ENCODE measurements at places on chromosomes 16 and 17. TPM values are rescaled to one million over a fixed set of nuclear protein-coding genes. Genes with fewer than 3 reads are reported as not detected.

Gene GNGT2
- total RNA-seq: 40.0 TPM

Gene VPS35
- total RNA-seq: 76.1 TPM

Gene SLC5A2
- 0.13 TPM for total RNA-seq

Gene KRT9
- total RNA-seq: not detected

Gene OTOA
- total RNA-seq: not detected

Gene ABCA3
- total RNA-seq: 6.8 TPM

Gene PIK3R6
- 18.3 TPM for total RNA-seq

Gene SULT1A3
- 28.9 TPM for total RNA-seq

Gene PABPN1L
- total RNA-seq: not detected

DNA sequence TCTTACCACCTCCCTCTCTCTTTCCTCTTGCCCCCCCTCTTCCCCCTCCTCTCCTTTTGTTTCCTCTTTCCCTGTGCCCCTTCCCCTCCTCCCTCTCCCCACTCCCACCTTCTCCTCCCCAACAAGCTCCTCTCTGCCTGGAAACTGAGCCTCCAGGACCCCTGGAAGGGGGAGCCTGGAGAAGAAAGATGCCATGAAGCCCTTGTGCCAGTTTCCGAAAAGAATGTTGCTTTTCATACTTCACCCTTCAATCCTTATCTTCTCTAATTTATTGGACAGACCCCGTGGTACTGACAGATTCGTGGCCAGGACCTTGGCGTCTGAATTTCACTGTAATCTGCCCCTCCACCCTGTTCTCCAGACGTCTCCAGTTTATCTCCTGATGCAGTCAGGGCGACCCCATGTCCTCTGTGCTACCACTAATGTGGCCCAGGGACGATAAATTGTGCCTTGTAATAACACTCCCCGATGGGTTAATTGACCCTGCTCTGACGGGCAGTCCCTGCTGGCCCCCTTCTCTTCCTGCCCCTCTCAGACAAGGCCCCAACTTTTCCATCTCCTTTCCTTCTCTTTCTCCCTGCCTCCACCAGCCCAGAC lies 138.4 kb upstream of the GSE1 start:
- no peak for DNase-seq

DNA sequence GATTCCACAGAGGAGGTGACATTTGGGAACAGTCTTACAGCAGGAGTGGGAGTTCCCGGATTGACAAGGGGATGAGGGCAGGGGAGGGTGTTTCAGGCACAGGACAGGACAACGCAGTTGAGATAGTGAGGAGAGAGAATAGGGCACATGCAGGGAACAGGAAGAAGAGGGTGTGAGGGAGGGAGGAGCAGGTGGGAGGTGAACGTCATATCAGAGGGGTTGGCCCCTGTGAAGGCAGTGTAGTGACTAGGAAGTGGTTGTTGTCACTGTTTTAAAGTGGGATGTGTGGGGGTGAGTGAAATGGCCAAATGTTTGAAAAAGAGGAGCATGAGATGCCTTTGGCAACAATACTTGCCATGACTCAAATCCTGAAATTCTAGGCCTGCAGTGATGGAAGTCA lies 12.2 kb downstream of the PRKCB start:
- peak; percentile 80 for DNase-seq

GRCh38 chr16:56340864-56341365 lies 84.4 kb downstream of the AMFR start:
- no peak for DNase-seq

GRCh38 chr16:2042986-2043666 lies 4.5 kb downstream of the NTHL1 start:
- no peak for DNase-seq

GRCh38 chr16:30829130-30830071 lies 42.4 kb upstream of the ZNF629 start:
- no peak for DNase-seq

GRCh38 chr16:1208239-1208830 lies 16.7 kb downstream of the TPSG1 start:
- DNase-seq: peak; percentile 45

DNA sequence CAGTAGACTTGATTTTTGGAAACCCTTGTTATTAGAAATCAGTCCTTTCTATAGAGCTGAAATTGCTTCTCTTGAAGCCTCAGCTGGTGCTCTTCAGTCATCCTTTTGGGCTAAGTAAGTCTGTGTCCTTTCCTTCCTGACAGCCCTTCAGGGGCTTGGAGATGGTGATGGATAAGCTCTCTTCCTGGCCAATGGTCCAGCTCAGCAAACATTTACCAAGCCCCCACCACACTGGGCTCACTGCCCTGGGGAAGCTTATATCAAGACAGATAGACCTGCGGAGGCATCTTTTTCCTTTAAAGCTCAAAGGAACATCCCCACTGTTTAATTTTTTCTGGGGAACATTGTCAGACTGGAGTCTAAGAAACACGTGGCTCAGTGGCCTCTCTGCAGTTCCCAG lies 139.6 kb downstream of the HAPSTR1 start:
- DNase-seq: no peak

DNA sequence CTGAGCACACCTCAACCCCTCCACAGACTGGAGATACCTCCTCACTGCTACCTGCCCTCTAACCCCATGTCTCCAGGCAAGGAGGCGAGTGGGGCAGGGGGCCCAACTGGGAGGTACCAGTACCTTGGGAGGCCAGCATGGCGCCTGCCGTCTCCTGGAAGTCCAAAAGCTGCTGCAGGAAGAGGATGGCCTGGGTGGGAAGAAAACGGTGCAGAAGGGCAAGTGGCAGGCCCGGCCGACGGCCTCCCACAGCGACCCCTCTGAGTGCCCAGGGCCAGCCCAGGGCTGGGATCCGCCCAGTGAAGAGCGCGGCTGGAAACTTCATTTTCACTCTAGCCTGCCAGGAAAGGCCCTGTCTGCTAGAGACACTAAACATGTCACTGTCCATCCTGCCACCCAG lies 8.5 kb downstream of the ZACN start:
- DNase-seq: no peak

DNA sequence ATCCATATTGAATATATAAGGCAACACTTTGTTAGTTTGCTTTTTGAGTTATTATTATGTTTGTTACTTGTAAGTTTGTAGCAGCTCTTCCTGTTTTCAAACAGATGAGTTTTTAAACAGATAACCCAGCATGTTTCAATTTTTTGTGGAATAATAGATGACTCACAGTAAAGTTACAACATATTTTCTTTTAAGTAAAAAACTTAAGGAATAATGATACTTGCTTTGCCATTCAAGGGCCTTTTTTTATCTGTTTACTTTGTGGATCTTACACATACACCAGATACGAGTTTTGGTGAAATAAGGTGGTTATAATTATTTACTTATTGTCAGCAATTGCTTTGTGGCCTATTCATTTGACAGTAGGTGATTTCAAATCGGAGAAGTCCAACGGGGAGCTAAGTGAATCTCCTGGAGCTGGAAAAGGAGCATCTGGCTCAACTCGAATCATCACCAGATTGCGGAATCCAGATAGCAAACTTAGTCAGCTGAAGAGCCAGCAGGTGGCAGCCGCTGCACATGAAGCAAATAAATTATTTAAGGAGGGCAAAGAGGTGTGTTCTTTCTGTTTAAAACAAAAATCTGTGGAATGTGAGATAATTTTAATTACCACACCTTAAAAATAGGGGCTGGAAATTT lies 66.3 kb downstream of the BPTF start:
- no peak for DNase-seq

GRCh38 chr16:79713609-79714309 lies 113.2 kb upstream of the MAF start:
- DNase-seq: no peak

GRCh38 chr16:50313596-50314478 lies 47.5 kb downstream of the ADCY7 start:
- DNase-seq: peak; percentile 75

- no peak for DNase-seq
Observed at GRCh38 chr17:27343294-27343693, 49.4 kb downstream of the WSB1 start.

- DNase-seq: no peak
Observed at GRCh38 chr17:67200727-67201301, 44.2 kb downstream of the HELZ start.

DNA sequence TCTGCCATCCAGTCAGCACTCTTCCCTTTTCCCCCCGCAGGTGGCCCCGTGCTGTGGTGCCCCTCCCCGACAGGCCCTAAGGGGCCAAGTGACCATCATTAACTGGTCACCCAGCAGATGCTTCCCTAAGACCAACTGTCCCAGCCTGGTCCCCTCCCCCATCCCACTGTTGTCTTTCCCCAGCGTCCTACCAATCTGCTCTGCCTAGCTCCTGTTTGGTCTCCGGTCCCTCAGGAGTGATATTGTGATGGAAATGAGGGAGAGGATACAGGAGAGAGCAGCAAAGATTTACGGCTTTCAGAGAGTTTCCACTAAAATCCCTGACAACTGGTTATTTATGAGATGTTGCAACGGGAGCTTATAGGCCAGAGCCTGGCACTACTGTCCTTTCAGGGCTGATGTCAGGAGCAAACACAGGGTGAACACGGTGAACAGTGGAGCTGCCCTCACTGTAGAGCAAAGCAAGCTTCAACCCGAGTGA lies 1.4 kb upstream of the TTLL6 start:
- DNase-seq: no peak

DNA sequence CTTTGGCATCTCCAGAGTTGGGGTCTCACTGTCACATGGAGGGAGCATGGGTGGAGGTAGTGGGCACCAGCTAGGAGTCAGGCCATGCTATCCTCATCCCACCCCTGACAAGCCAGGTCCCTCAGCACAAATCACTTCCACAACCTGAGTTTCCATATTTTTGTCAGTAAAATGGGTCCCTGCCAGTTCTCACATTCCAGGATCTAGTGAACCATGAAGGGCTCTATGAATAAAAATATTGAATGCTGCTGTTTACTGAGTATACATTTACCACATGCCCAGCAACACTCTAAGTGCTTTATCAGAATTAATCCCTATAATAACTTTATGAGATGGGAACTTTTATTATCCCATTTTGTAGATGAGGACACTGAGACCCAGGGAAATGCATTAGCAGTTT lies 16.8 kb downstream of the SEZ6 start:
- DNase-seq: no peak

- no peak for DNase-seq
Observed at GRCh38 chr16:64900019-64900418, 221.8 kb downstream of the CDH11 start.

DNA sequence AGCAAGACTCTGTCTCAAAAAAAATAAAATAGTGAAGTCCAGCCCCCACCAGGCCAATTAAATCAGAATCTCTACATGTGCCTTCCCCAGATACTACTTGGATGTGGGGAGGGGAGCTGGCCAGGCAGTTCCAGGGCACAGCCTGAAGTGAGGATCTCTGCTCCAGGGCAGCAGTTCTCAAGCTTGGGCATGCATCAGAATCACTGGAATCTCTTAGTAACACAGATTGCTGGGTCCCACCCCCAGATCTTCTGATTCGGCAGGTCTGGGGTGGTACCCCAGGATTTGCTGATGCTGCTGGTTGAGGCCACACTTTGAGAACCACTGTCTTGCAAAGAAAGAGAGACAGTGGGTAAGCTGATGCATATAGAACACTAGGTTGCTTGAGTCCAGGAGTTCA lies 8.3 kb upstream of the CDH5 start:
- no peak for DNase-seq

DNA sequence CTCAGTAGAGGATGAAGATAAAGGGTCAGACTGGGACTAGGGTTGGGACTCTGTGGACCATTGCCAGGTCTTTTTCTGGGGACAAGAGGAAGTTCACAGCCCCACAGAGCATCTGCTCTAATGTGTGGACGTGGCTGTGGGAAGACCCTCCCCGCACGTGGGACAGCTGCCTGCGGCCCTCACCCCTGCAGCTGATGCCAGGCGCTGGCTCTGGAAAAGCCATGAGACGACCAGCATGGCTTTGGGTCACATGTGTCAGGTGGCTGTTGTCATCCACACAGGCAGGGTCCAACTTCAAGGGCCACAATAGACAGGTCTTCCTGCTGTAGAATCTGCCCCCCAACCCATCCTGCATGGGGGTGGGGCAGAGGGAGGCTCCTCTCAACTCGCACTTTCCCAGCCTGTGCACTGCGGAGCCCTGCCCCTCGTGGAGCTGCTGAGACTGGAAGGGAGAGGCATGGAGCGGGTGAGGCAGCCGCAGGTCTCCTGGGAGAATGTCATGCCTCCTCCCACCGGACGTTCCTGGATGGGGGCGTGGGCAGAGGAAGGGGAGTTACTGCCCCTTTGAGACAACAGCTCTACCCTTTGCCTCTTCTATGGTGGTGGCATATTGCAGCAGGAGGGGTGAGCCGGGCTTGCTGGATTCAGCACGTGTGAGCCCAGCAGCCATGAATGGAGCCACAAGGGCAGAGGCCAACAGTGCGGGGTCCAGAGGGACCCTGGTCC lies 53.4 kb downstream of the PIMREG start:
- DNase-seq: no peak

All from activated CD8-positive, alpha-beta T cell treated with anti-CD3 and anti-CD28 coated beads, Interleukin-2, amount 10 ng/mL, durations not matched to agents 7 days and 5 days (primary cell).